ENCODE measurements at places on chromosomes 12 and 14.
A peak's percentile ranks its signal among the peaks of the same experiment; 100 is the strongest.

DNA sequence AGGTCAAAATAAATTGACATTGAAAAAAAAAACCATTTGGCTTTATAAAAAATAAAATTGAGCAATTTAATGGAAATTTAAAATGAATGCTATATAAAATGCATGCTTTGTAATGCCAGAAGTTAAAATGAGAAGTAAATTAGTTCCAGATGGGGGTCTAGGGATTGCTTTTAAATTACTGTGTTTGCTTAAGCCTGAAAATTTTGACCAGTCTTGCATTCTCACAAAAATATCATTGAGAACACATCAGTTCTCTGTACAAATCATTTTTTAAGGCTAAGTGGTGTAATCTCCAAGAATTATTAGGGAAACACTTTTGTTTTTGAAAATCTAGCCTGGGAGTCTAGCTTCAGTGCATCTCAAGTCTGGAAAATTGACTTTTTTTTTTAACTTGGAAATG is 90.7 kb downstream of the RERG start:
- no peak for DNase-seq

- DNase-seq: no peak
These were observed 483.9 kb downstream of the ZFP36L1 start for GRCh38 chr14:68308726-68309520.

GRCh38 chr14:76998910-76999309 is 29.6 kb downstream of the IRF2BPL start:
- no peak for DNase-seq

DNA sequence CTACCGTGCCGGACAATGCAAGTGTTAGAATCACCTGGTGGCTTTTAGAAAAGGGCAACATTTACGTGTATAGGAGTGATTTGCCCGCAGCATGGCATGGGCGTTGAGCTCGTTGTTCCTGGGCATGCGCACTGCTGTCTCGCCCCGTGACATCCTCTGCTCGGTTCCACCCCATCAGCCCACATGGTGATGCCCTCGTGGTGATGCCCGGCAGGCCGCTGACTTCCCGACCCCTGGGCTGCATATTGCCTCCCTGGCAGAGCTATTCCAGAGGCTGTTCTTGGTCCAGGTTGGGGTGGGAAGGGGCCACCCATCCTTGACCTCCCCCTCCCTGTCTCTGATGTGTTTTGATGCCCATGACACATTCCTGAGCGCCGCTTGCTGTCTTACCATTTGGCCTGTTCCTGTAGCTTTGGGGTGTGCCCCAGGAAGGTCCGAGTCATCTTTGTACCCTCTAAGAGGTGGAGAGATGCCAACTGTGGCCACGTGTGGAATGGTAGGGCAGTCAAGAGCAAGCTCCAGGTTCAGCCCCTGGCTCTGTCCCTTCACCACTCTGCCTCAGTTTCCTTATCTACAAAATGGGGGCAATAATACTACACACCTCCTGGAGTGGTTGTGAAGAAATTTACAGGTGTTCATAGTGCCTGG is 4.8 kb downstream of the HIP1R start:
- no peak for DNase-seq

DNA sequence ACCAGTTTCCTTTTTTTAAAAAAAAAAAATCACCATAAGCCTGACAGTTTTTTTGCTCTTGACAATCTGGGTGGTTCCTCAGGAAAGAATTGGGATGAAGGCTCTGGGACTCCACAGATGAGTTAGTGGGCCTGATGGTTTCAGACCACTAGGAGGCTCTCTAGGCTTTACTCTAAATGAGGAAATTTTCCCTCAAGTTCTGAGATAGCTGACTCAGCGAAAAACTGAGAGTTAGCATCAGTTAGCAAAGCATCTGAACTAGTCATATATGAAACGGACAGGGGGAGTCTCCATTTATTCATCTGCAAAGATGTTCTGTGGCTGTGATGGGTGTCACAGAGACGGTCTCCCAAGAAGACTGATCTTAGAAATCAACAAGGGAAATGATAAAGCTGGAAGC is 314.3 kb upstream of the OR4E1 start:
- DNase-seq: no peak

DNA sequence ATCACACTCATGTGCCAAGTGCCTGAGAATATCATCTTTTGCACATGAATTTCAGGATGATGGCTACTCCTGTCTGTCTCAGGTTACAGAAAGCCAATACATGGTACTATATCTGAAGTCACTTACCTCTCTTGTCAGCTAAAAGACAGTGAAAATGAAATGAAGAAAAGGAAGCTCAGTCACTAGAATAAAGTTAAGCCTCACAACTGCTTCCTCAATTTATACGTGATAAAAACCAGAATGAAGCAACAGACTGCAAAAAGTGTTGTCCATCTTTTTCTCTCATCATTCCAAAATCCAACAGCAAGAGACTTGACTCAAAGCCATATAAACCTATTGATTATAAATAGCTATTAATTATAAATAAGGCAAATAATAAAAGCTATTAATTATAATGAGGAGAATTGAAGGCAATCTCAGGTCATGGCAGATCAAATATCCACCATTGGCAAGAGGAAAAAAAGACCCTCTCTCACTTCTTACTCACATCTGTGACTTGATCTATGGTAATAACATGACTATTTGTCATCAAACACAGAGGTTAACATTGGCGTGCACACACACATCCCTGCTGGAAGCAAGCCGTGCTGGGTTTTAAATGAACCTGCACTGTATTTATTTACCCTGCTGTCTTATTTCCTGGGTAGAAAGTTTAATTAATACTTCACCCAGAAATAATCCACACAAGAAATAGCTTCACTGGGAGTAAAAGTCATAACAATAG is 10.0 kb downstream of the NIN start:
- no peak for DNase-seq

- peak; percentile 22 for DNase-seq
These were observed 442.6 kb downstream of the DPF3 start for GRCh38 chr14:72451054-72451972.

DNA sequence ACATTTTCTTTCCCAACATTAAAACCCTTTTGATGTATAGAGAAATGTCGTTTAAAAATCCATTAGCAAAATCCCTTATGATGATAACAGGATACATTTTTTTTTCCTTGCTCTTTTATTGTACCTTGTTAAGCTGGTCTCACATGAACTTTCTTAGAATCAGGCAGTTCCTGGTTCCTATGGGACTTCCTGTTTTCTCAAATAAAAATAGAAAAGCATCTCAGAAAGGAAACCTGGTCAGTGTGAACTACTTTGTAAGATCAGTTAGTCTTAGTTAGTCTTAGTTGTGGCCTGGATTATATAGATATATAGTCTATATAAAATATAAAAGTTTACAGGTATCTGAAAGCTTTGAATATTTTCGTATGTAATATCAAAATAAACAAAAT is 40.3 kb downstream of the LEMD3 start:
- DNase-seq: peak; percentile 2

GRCh38 chr14:92575748-92576303 is 62.2 kb downstream of the RIN3 start:
- no peak for DNase-seq

- DNase-seq: no peak
These were observed 26.0 kb downstream of the ASPG start for GRCh38 chr14:104111301-104112112.

DNA sequence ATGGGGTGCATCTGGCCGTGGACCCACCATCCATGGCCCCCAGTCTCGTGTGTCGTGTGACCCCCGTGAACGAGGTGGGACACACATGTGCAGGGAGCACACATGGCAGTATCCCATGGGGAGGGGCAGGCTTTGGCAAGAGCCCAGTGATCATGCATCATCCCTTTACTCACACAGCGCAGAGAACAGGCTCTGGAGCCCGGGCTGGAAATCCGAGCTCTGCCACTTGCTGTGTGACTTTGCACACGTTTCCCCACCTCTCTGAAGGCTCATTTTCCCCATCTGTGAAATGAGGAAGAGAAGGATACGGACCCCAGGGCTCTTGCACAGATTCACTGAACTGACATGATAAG is 119.9 kb downstream of the PHETA1 start:
- DNase-seq: no peak

DNA sequence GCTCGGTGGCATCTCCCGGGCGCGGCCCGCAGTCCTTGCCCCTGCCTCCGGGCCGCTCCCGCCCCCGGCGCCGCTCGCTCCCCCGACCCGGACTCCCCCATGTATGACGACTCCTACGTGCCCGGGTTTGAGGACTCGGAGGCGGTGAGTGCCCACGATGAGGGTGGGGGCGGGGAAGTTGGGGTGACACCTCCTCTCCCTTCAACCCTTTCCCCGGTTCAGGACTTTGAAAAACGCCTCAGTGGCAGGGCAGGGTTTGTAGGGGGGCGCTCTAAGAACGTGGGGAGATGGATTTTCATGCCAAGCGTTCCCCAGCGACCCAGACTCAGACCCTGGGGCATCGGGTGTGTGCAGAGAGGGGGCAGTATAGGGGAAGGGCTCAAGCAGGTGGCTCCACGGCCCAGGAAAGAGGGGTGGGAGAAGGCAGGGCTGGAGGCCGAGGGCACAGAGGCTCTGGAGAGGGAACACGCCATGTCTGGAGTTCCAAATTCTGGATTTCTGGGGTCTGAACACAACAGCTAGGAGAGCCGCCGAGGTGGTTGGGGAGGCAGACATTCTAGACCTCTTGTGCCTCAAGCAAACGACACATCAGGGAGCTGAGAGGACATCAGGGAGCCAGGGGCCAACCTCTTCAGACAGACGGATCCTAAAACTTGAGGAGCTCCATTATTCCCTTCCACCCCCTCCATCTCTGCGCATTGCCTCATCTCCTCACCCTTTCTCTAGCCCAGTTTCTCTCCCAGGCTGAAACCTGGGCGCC is 715 bp downstream of the CACNB3 start:
- DNase-seq: peak; percentile 33

DNA sequence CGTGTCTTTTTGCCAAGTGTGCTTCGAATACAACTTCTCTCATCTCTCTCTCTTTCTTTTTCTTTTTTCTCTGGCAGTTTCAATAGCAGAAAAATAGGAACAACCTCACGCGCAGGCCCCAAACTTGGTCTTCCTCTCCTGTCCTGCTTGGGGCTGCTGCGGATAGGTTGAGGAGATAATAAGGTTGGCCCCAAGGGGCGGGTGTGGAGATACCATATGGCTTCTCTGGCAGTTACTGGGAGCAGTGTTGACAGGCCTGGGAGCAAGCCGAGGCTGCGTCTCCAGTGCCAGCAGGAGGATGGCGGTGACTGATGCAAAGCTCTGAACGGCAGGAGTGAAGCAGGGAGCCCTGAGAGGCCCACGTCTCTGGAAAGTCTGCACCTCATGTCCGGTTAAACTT is 89.5 kb upstream of the MANSC4 start:
- no peak for DNase-seq

GRCh38 chr14:61609884-61610283 is 85.4 kb upstream of the HIF1A start:
- no peak for DNase-seq

GRCh38 chr12:84502180-84502860 is 410.3 kb downstream of the SLC6A15 start:
- no peak for DNase-seq

- DNase-seq: no peak
These were observed 13.9 kb upstream of the ATP2A2 start for GRCh38 chr12:110266980-110267620.

DNA sequence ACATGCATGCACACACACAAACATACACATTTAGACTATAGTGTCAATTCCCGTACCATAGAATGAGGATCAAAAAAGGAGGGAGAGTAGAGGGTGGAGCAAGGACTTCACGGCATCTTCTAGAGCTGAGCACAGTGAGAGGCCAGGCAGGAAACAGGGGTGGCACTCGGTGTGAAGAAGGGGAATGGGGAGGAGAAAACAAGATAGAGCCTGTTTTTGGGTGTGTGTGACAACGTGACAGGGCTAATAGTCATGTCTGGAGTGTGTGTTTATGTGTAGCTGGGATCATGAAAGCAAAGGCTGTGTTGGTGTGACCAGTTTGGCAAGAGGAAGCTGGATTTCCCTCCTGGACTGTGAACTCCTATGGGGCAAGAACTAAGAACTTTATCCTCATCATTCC is 9.9 kb upstream of the ACVR1B start:
- DNase-seq: no peak

GRCh38 chr14:47778631-47779030 is 103.2 kb upstream of the MDGA2 start:
- DNase-seq: no peak

DNA sequence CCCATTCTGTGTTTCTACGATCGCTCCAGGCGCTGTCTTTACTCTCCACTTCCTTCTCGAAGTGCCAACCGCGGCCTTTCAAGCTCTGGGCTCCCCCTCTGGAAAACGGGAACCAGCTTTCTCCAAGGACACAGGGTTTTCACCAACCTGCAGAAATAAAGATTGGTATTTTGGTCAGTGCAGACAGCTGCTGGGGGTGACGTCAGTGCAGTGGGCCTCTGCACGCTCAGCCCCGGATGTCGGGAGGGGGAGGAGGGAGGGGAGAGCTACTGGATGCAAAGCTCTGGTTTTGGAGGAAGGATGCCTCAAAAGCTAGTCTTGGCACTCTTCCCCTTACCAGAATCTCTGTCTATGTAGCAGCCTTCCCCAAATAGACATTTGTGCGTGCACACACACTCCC is 19.9 kb downstream of the HRK start:
- peak; percentile 6 for DNase-seq

GRCh38 chr14:74514471-74514941 is 20.9 kb downstream of the ISCA2 start:
- no peak for DNase-seq

DNA sequence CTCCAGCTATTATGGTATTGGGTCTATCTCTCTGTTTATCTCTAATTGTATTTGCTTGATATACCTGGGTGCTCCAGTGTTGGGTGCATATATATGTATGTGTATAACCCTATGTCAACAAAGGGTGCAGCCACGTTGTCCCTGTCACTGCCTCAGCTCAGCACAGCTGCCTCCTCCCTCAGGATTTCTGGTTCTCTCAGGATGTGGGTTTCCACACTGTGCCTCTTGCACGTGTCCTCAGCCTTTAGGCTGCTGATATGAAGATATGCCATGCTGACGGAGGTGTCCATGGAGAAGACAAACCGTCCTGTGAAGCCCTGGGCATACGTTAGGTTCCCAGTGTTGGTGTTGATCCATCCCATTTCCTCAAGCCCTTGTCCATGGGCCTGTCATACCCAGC is 791.2 kb downstream of the TMEM121 start:
- no peak for DNase-seq

DNA sequence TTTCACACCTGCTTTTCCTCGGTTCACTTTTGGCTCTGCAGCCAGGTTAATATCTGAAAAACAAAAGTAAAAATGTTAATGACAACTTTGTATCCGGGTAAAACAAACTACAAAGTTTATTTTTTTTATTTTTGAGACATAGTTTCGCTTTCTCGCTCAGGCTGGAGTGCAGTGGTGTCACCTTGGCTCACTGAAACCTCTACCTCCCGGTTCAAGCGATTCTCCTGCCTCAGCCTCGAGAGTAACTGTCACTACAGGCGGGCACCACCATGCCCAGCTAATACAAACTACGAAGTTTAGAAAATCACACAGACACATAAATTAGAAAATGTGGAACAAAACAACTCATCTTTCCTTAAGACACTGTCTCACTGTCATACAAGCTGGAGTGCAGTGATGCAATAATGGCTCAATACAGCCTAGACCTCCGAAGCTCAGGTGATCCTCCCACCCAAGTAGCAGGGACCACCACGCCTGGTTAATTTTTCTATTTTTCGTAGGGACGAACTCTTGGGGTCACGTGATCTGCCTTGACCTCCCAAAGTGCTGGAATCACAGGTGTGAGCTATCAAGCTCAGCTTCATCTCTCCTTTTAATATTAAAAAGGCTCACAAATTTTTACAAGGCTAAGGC is 38.1 kb downstream of the HNRNPC start:
- DNase-seq: no peak

GRCh38 chr12:117571321-117571720 is 209.9 kb upstream of the NOS1 start:
- no peak for DNase-seq

- no peak for DNase-seq
These were observed 24.6 kb upstream of the FSCB start for GRCh38 chr14:44531658-44532057.

GRCh38 chr14:85451421-85451820 is 78.5 kb upstream of the FLRT2 start:
- DNase-seq: no peak
